ENCODE measurements at places on chromosomes 2 and 18. TPM values are rescaled to one million over a fixed set of nuclear protein-coding genes. Genes with fewer than 3 reads are reported as not detected.

DNA sequence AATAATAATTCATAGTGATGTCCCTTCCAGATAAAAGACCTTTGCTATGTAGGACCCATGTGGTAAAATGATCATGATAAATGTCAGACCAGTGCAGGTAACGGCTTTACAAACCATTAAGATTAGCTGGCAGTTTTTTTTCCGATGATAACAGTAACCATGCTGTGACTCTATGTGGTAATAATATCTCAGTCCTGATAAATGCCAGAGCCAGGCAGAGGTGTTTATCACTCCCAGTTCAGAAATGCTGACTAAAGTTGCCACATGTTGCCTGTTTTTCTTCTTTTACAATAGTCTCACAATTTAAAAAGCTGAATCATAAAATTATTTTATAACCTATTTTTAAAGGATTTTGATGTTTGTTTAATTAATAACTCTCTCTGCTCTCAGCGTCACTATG lies 565.1 kb downstream of the ARHGAP15 start:
- no peak for DNase-seq

DNA sequence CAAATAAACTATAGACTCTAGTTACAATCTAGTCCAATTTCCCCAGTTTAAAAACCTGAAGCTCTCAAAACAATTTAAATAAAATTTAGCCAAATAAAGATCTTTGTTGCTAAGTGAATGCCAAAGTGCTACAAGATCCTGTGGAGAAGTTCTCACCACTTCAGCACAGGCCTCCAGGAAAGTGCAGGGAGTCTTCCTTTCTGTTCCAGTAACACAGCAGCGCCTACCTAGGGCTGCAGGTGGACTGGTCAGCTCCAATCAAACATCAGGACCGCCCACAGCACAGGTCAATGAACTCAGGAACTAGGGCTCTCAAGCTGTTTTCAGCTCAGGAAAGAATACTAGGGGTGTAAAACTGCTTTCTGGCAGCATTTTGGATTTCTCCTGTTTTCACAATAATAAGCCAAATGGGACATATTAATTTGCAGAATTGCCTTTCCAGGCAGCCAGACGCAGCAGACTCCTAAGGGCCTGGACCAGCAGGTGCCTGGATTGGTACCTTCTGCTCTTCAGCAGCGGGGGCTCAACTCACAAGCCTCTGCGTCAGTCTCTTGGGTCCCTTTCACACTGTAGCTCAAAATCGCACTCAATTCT lies 1.5 kb downstream of the FAM110C start:
- no peak for DNase-seq

GRCh38 chr2:128347171-128347558 lies 28.5 kb upstream of the HS6ST1 start:
- DNase-seq: no peak

GRCh38 chr2:182973441-182974352 lies 64.6 kb downstream of the NCKAP1 start:
- DNase-seq: no peak

DNA sequence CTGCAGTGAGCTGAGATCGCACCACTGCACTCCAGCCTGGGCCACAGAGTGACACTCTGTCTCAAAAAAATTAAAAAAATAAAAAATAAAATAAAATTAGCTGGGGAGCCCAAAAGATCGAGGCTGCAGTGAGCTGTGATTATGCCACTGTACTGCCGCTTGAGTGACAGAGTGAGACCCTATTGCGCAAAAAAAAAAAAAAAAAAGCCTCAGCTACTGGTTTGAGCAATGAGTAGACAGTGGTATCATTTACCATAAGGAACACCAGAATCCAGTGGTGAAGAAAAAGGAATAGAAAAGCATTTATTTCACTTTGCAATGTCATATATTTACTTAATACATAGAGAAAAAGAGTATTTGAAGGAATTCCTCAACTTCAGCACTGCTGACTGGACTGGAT lies 3.0 kb downstream of the SAP130 start:
- DNase-seq: no peak

- DNase-seq: no peak
Measured at GRCh38 chr2:189018631-189019030, 44.5 kb downstream of the COL3A1 start.

The GKN1 gene
- polyA plus RNA-seq: not detected

GRCh38 chr2:191957996-191958860 lies 111.3 kb upstream of the CAVIN2 start:
- no peak for DNase-seq

The CNPPD1 gene
- 78.6 TPM for polyA plus RNA-seq

DNA sequence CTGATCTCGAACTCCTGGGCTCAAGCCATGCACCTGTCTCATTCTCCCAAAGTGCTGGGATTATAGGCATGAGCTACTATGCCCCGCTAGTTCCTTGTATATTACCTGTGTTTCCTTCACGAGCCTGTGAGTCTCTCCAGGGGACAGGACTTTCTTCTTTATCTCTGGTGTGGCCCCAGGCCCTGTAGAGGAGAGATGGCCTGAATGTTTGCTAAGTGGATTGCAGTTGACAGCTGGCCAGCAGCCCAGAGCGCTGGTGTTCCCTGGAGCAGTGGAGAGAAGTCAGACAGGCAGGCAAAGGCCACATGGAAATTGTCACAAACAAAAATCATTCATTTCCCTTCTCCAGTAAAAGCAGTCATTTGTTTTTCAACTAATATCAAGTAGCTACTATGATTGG lies 17.9 kb downstream of the LPIN1 start:
- DNase-seq: no peak

DNA sequence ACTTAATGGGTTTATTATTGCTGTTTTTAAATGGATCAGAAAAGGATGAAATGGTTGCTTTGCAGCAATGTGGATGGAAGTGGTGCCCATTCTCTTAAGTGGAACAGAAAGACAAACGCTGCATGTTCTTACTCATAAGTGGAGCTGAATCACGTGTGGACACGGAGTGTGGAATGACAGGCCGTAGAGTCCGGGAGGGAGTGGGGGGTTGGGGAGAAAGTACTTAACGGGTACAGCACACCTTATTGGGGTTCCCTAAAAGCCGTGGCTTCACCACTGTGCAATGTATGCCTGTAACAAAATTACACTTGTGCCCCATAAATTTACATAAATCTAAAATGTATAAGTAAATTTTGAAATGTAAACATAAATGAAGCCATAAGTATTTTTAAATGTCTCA lies 64.0 kb upstream of the CTDP1 start:
- no peak for DNase-seq

DNA sequence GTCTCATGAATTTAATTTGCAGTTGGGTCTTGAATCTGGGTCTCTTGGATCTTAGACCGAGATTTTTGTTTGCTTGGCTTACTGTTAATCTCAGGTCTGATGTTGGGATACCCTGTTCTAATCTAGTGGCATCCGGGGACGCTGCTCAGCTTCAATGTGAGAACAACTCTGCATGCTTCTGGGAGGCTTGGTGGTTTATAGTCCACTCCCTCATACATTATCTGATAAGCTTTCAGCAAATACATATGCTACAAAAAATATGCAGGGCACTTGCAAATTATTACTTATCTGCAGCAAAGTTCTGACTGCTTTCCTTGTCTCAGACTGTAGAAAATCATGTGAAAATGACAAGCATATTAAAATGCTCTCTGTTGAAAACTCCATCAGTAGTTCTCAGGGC lies 39.4 kb downstream of the RNF144A start:
- DNase-seq: no peak

- DNase-seq: no peak
Measured at GRCh38 chr2:210862283-210863065, 306.1 kb downstream of the CPS1 start.

The AQP12A gene
- polyA plus RNA-seq: 0.30 TPM

DNA sequence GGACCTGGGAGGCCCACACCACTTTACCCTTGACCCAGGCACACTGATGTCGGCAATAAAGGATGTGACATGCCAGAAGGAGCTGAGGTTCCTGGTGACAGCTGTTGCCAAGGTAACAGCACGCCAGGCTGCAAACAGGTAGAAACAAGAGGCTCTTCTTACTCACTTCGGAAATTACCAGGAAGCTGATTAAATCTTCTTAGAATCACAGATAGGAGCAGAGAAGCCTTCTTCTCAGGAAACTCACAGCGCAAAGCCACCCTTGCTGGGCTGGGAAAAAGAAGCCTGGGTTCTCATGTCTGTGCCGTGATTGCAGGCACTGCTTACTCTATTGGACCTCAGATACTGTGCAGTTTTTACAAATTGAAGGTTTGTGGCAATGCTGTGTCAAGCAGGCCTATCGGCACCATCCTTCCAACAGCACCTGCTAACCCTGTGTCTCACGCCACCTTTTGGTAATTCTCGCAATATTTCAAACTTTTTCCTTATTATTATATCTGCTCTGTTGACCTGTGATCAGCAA lies 61.0 kb upstream of the TAF1B start:
- DNase-seq: peak; percentile 41

- DNase-seq: no peak
Measured at GRCh38 chr2:161570424-161571050, 53.7 kb upstream of the SLC4A10 start.

GRCh38 chr2:36163520-36164254 lies 191.9 kb upstream of the CRIM1 start:
- no peak for DNase-seq

DNA sequence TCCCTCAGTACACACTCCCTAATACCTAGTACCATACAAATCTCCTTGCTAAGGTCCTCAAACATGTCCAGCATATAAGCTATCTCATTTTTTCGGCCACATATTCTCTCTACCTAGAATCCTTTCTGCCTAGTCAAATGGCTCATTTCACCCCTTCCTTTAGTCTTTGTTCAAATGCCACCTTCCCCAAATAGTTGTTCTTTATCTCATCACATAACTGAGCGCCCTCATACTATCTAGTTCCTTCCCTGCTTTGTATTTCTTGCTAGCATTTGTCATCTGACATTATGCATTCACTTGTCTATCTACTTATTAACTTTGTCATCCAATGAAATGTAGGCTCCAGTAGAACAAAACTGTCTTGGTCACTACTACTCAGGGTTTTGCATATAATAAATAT lies 35.5 kb downstream of the RPRD1A start:
- DNase-seq: no peak

DNA sequence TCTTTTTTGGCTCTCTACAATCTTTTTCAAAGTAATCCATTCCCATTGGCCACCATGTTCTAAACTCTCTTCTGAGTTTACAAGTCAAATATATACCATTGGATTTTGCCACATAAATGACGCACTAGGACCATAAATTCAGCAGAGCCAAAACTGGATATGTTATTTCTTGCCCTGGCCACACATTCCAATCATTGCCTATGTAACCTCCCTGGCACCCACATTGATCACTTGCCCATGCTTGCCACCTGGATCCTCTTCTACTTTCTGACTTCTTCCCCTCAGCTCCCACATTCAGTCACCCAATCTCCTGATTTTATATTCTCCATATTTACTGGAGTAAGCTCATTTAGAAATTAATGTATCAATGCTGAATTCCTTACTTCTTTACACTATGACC lies 5.1 kb upstream of the ZC3H15 start:
- no peak for DNase-seq
